ENCODE measurements at places on chromosomes 6 and 20.

DNA sequence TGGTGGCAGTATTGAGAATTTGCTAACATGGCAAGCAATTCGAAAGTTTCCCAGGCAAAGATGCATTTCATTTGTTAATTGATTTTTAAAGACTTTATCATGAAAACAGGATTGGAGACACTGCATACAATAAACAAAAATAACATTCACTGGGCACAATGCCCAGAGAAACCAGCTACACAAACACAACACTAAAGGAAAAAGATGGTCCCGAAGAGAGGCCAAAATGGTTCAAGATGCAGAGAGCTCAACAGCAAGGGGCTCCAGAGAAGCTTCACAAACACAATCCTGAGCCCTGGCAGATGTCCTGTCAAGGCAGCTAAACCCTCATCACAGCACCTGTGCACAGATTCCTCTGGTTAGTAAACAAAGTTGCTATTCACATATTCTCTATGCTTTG lies 79.3 kb downstream of the INSM1 start:
- no peak for DNase-seq

GRCh38 chr6:155085582-155086257 lies 90.6 kb downstream of the TIAM2 start:
- no peak for DNase-seq

DNA sequence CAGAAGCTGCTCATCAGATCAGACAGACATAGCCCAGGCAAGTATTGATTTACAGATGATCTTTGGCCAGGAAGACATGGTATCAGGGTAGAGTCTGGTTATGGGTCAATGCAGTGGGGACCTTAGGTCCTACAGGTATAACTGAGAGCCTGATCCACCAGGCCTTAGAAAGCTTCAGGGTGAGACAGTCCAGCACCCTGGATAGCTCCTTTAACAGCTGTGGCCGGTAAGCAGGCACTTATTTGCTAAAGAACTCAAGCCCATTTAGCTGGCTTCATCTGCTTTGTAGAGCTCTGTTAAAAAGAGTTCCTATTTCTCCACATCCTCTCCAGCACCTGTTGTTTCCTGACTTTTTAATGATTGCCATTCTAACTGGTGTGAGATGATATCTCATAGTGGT lies 39.6 kb downstream of the ESR1 start:
- DNase-seq, result no peak

GRCh38 chr6:55448451-55448850 lies 121.2 kb downstream of the GFRAL start:
- DNase-seq, result no peak

GRCh38 chr6:127058027-127058426 lies 60.4 kb upstream of the RSPO3 start:
- DNase-seq, result no peak

DNA sequence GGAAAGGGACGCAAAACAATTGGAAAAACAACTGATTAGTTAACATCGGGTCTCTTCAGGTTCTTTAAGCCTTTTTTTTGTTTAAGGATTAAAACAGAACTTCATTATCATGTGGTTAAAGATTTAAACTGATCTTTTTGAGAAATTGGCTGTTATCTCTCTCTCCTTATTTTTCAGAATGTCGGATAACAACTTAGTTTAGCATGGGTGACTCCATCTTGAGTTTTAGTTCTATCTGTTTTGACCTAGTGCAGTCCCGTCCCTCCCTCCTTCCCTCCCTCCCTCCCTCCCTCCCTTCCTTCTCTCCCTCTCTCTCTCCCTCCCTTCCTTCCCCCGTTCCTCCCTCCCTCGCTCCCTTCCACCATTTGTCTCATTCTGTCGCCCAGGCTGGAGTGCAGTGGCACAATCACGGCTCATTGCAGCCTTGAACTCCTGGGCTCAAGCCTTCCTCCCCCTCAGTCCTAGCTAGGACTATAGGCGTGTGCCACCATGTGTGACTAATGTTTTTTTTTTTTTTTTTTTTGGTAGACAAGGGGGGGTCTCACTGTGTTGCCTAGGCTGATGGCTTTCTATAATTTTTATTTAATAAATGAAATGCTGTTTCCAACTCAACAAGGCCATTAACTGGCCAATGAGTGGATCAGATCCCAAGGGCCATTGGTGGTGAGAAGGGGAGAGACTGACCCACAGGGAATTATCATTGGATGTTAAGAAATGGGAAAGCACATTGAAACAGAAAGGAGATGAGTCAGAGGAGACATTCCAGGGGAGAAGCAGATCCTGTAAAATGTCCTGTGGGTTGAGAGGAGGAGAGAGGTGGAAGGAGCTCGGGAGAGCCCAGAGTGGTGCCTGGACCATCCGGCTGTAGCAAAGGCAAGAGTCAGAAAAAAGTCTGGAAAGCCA lies 13.6 kb downstream of the BAK1 start:
- no peak for DNase-seq

DNA sequence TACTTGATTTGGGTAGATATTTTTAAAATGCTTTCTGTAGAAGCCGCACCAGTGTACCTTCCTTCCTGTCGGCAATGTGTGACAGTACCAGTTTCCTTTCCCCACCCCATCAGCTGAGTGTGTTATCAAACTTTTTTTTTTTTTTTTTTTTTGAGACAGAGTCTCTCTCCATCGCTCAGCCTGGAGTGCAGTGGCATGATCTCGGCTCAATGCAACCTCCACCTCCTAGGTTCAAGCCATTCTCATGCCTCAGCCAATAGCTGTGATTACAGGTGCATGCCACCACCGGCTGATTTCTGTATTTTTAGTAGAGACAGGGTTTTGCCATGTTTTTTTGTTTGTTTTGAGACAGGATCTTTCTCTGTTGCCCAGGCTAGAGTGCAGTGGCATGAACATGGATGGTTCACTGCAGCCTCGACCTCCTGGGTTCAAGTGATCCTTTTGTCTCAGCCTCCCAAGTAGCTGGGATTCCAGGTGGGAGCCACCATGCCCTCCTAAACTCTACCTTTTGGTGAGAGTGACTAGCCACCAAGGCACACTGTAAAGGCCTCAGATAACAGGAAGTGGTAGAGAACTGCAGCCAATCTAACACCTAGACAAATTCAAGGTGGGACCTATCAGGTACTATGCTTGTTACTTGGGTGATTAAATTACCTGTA lies 26.5 kb upstream of the ZBTB22 start:
- DNase-seq, result no peak

DNA sequence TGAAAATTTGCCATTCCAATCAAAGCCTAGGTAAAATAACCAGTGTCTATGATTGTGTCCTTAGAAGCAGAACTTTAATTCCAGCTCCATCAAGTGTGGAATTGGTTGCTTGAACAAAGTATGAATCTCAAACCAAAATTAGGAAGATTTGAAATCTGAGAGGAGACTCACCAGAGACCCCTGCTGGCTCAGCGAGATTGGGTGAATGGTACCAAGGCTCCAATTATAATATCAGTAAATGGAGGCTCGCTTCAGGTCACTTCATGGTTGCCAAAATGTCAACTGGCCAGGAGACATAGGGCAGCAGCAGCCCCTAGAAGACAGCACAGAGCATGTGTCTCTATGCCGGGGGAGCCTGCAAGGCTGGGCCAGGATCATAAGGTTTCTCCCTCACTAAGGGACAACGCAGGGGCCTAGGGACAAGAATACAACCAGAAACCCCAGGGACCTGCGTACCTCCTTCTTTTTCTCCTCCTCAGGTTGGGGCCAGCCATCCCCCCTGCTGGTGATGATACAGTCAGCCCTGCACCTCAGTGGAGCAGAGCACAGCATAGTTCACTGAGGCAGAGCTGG lies 14.0 kb downstream of the RBL1 start:
- DNase-seq, result peak; percentile 35
